Activated naive CD4-positive, alpha-beta T cell treated with anti-CD3 and anti-CD28 coated beads, Interleukin-2, amount 10 ng/mL, durations not matched to agents 5 hours and 36 hours (primary cell): ENCODE measurements at places on chromosomes 2 and 18. TPM values are rescaled to one million over a fixed set of nuclear protein-coding genes. Genes with fewer than 3 reads are reported as not detected.

The SLC5A7 gene
- total RNA-seq: not detected

The RNF144A gene
- total RNA-seq: 77.5 TPM

The ILKAP gene
- total RNA-seq: 57.0 TPM

The CD207 gene
- not detected for total RNA-seq

The CCT4 gene
- total RNA-seq: 131 TPM

The BZW1 gene
- 214 TPM for total RNA-seq

The SERPINB11 gene
- total RNA-seq: not detected

The PLCD4 gene
- 0.29 TPM for total RNA-seq

The NOSTRIN gene
- total RNA-seq: not detected

The IL1R2 gene
- total RNA-seq: not detected

The ANKRD30BL gene
- not detected for total RNA-seq

The CSRNP3 gene
- total RNA-seq: not detected

The RNU2-63P gene
- 13.3 TPM for total RNA-seq

The KCTD18 gene
- 17.6 TPM for total RNA-seq

The HOXD11 gene
- not detected for total RNA-seq

The ZNF396 gene
- total RNA-seq: 1.3 TPM

The TBR1 gene
- not detected for total RNA-seq

The MRPS5 gene
- 67.5 TPM for total RNA-seq

The FIGLA gene
- total RNA-seq: not detected

The TANC1 gene
- total RNA-seq: 0.60 TPM

The ABCG8 gene
- not detected for total RNA-seq

The ERBB4 gene
- total RNA-seq: not detected

The IL18R1 gene
- 41.3 TPM for total RNA-seq

The MAP3K19 gene
- not detected for total RNA-seq

The DSG1 gene
- total RNA-seq: not detected

The PFN4 gene
- not detected for total RNA-seq

The TUBB6 gene
- total RNA-seq: 1.7 TPM

The RFX8 gene
- total RNA-seq: 1.0 TPM

The SRD5A2 gene
- not detected for total RNA-seq

The EN1 gene
- not detected for total RNA-seq

The TUBA3E gene
- not detected for total RNA-seq

The TMEM247 gene
- total RNA-seq: not detected

The OR6B2 gene
- total RNA-seq: not detected

The DCDC2C gene
- not detected for total RNA-seq

The COL4A4 gene
- 0.02 TPM for total RNA-seq

The B3GNT2 gene
- 29.4 TPM for total RNA-seq

The C2orf80 gene
- not detected for total RNA-seq

The COLEC12 gene
- not detected for total RNA-seq

The IL1B gene
- total RNA-seq: not detected

The DPP4 gene
- 130 TPM for total RNA-seq

The LHCGR gene
- total RNA-seq: not detected

The DNAJC5G gene
- not detected for total RNA-seq

The RGPD4 gene
- 0.05 TPM for total RNA-seq

The ASTL gene
- total RNA-seq: 0.41 TPM

The UGT1A5 gene
- not detected for total RNA-seq

The KCNG2 gene
- not detected for total RNA-seq

The NEU2 gene
- total RNA-seq: not detected
